ENCODE measurements at places on chromosomes 12 and 14.

DNA sequence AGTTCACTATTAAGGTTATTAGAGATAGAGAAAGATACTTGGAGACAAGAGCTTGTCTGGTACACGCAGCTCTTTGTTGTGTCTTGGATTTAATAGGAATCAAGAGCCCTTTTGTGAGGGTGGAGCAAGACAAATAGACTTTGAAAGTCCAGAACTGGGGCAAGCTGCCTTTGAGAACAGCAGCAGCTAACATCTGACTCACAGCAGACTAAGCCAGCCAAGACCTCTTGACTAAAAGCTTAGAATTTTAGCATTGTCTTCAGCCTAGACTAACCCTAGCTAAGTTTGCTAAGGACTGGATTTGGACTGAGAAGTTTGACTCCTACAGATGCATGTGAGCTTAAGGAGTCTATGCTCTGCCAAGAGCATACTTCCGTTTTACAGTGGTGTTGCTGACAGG, 201.9 kb upstream of the RBM19 start:
- no peak for DNase-seq

DNA sequence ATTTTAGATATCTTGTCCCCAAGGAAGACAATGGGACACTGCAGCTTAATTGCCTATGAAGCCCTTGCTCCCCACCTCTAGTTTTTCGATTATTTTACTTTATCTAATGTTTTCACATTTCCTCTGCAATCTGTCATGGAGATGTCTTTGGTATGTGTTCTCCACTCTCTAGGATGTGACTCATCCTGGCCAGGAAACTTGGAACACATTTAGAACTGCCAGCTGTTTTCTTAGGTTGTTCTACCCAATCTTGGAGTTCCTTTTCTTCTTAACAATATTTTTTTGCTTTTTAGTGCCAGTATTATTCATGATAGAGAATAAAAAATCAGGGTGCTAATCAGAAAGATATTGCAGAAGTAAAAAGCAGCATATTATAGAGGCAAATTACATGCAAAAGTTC, 101.7 kb upstream of the CLEC14A start:
- no peak for DNase-seq

- no peak for DNase-seq
Measured at GRCh38 chr14:47022721-47023120, 371.1 kb upstream of the RPL10L start.

DNA sequence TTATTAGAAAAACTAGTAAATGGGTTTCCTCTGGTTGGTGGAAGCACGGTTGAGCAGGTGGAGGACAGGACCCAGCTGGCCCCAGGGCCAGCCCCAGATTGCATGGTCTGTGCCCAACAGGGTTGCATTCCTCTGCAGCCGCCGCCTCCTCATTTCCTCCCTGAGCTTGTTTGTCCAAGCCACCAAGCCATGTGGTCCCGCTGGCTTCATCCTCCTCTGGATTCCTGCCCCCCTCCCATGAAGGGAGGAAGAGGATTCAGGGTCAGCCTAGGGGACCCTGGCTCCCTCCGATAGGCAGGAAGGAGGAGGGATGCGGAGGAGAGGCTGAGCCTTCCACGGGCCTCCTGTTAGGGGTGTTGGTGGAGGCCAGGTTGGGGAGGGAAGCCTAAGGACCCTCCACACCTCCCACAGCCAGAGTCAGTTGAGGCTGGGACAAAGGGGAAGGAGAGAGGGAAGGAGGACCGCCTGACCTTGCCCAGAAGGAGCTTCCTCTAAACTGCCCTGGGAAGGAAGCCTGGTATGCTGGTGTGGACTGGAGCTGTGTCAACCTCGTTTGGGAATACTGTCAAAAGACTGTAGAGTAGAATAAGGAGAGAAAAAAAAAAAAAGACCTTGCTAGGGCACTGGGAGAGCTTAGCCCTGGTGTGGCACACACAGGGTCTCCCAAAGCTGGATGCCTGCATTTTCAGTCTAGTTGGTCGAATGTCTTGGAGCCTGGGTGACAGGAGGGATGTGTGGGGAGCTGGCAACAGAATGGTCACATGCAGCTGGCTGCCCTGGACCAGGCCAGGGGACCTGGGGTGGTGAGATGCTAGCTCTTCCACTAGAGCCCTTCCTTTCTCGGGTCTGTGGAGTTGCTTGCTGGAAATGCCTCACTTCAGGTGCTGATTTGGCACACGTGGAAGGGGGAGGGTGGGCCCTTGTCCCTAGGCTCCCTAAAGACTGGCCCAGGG, 42.4 kb downstream of the PLEKHG3 start:
- DNase-seq, result no peak

DNA sequence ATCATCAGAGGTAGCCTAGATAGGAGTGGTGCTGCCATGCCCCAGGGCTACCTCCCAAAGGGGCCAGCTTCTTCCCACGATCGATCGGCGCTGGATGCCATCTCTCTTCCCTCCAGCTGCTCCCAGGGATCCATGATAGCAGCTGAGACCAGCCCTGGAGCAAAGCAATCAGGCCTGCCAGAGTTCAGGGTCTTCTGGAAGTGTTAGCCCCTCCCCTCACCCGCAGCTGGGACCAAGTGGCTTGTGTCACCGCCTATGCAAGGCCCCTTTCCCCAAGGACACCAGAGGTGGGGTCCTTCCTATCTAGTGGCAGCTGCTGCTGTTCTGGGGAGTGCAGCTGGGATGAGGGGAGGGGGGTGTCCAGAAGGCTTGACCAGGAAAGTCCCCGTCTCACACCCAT, 87.0 kb downstream of the IRF2BPL start:
- no peak for DNase-seq

Measured in nephron progenitor cell (in vitro differentiated cells).